ENCODE measurements at places on chromosomes 3 and 15.

DNA sequence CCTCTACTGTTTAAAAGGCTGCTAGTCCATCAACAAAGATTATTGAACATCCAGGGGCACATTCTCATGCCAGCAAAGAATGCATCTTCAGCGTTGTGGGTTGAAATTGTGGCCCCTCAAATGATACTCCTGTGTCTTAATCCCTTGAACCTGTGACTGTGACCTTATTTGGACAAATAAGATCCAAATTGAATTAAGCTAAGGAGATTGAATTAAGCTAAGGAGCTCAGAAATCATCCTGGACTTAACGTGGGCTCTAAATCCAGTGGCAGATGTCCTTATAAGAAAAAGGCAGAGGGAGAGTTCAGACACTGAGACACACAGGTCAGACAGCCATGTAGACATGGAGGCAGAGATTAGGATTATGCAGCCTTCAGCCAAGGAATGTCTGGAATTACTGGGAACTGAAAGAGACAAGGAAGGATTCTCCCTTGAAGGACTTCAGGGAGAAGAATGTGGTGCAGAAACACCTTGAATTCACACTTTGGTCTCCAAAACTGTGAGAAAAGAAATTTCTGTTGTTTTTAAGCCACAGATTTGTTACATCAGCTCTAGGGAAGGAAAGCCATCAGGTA, 57.3 kb upstream of the SLC24A5 start:
- no peak for DNase-seq

DNA sequence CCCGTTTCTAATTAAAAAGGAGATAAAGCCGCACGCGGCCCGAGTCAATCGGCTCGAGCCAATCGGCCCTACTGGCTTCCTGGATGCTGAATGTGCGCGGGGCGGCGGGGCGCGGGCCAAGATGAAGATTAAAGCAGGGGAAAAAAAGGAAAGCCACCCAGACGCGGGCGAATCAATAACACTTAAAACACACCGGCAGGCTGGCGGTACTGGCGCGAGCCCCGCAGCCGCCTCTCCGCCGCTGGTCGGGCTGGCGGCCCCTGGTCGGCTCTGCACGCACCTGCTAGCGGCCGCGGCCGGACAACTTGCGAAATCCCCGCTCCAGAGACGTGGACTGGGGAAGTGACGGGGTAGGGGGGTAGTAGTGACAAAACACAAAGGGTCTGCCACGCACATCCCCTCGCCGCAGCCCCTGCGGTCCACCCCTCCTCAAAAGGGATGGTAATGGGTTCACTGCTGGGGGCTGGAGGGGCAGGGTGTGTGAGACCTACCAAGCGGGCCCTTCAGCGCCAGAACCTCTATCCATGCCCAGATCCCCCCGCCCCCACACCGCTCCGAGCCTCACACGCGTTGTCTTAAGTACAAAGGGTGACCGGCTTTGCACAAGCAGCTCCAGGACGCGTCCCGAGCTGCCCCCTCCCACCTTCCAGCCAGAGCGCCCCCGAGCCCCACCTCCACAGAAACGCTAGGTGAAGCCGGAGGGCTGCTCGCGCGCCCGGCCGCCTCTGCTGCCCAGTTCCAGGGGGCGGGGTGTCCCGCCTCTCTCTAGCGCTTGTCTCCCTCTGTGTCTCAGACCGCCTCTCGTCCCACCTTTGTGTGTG, 1.4 kb downstream of the WNT7A start:
- DNase-seq = no peak

DNA sequence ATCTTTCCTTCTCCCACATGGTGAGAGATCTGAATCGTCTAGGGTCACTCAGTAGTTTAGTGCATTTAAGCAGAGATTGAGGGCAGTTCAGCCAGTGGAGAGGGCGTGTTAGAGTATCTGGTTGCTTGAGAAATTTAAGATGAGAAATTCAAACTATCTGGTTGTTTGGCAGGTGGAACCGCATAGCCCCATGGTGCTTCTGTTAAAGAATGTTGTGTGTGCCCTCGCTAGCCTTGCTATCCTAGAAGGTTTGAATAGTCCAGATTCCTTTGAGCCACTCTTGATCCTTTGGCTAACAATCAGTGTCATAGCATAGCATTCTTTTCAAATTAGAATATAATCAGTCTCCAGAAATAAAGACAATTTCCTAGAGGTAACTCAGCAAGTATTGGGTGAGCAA, 32.1 kb downstream of the ABHD17C start:
- no peak for DNase-seq

GRCh38 chr3:43515208-43515917, 106.4 kb downstream of the ANO10 start:
- no peak for DNase-seq

GRCh38 chr15:67551207-67551743, 8.8 kb downstream of the MAP2K5 start:
- no peak for DNase-seq

GRCh38 chr3:126996905-126997304, 14.0 kb downstream of the PLXNA1 start:
- no peak for DNase-seq

DNA sequence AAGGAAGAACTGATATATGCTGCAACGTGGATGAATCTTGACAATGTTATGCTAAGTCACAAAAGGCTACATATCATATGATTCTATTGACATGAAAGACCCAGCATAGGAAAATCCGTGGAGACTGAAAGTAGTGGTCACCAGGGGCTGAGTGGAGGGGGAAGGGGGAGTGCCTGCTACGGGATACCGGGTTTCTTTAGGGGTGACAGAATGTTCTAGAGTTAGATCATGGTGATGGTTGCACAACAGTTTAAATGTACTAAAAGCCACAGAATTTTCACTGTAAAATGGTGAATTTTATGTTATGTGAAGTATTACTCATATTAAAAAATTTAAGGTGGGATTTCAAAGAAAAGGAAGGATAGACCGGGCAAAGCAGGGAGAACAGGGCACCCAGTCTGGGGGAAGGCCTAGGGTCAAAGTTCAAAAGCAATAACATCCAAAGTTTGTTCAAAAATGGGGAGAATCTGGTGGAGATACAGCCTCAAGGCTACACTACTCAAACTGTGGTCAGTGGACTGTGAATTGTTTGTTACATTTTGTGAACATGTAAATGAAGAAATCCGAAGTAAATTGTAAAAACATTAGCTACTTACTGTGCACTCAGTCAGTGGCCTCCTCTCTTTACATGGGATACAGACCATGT, 74.2 kb upstream of the FNDC3B start:
- DNase-seq = no peak

DNA sequence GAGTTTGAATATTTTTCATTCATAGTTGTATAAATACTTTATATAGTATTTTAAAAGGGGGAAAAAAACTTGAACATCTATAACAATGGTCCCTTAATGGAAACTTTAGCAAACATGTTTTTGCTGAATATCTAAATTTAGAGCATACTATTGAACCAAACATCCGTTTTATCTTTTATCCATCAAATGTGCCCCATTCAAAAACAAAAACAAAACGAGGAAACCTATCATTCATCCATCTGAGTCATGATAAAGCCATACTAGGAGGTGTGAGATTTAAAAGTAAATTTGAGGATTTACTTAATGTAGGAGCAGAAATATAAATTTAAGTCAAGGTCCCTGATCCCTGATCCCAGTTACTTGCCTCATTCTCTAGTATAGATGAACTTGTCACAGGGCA, 463.6 kb upstream of the MDFIC2 start:
- DNase-seq = no peak

GRCh38 chr3:4426261-4426781, 40.7 kb downstream of the SUMF1 start:
- DNase-seq = no peak

GRCh38 chr3:85662462-85662861, 703.7 kb downstream of the CADM2 start:
- no peak for DNase-seq

Measured in hematopoietic multipotent progenitor cell (in vitro differentiated cells).